Activated CD4-positive, CD25-positive, alpha-beta regulatory T cell (primary cell): ENCODE measurements at places on chromosomes 16 and 17.

GRCh38 chr16:1785846-1786170 lies 3.0 kb downstream of the NUBP2 start:
- no peak for DNase-seq

GRCh38 chr17:74768069-74768762 lies 7.9 kb downstream of the NAT9 start:
- no peak for DNase-seq

DNA sequence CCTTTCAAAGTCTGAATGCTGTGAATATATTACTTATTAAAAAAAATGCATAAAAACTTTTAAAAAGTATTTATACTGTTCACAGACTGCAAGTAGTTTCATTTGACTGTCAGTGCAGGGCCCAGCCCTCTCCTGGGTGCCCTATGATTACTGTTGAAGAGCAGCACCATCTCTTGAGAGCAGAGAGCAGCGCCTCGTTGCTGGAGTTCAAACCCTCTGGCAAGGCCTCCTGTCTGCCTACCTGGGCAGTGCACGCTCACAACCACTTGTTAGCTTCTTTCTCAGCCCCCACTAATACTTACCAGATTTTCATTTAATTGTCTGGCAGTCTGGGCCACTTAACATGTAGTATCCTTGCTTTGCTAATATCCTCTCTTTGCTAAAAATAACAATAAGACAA lies 233.4 kb downstream of the PHKB start:
- no peak for DNase-seq

DNA sequence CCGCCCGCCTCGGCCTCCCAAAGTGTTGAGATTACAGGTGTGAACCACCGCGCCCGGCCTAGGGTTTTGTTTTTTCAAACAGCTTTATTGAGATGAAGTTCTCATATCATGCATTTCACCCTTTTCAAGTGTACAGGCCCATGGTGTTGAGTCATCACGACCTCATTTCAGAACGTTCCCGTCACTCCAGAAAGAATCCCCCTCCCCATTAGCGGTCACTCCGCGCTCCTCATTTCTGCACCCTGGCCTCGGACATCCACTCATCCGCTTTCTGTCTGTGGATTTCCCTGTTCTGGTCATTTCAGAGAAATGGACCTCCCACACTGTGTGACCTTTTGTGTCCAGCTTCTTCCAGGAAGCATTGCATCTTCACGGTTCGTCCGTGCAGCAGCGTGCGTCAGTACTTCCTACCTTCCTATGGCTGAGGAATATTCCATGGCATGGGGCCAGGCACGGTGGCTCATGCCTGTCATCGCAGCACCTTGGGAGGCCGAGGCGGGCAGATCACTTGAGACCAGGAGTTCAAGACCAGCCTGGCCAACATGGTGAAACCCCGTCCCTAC lies 135.2 kb upstream of the GSE1 start:
- no peak for DNase-seq

DNA sequence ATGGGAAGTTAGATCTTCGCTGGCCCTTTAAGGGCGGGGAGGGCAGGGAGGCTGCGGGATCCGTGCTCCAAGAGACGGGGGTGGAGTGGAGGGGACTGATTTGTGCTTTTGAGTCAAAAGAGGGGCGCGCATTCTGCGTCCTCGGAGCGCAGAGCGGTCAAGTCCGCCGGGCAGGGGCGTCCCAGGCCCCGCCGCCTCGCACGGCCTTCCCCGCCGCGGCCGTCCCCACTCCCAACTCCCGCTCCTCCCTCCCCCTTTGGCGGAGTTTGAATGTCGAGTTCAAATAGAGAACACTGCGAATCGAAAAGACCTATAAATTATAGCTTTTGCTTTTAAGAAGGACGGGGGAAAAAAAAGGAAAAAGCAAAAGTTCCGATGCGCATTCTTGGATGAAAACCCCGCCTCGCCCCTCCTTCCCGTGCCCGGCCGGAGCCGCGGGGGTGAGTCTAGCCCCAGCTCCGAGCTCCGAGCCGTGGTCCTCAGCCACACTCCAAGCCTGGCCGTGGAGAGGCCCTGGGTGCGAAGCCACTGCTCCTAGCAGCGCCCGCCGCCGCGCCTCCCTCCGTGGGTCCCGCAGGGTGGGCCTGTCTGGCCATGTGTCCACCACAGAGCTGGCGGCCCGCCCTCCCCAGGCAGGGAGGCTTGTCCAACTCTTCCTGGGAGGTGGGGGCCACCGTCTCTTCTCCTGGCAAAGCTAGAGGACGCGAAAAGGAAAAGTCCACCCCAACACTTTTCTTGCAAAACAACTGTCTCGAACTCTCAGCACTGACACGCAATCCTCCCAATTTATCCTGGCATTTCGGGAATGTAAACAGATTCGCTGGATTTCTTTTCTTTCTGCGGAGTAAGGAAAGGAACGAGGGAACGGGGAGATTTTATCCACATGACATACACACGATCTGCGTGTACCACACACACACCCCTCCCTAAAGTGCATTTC lies 3.6 kb downstream of the CBX8 start:
- DNase-seq, result no peak

GRCh38 chr17:35373534-35373983 lies at the start of gene SLFN11:
Gene SLFN11, minus strand, starts transcription at chr17:35373621. Its CDS starts 9,814 bp downstream, at chr17:35363807.
- peak; percentile 28 for DNase-seq

DNA sequence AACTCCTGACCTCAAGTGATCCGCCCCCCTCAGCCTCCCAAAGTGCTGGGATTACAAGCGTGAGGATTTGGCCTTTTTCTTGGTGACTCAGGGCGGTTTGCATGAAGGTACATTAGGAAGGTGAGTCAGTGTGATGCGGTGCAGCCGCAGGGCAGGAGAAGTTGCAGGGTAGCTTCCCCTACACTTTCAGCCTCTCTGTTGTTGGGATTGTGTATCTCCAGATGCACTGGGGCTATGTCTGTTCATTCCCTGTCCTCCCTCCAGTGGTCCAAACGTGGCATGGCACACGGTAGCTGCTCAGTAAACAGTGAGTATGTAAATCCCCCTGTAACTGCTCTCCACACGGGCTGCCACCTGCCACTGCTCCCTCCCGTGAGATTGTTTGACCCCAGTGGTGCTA lies 109.1 kb upstream of the CDC42EP4 start:
- DNase-seq, result no peak

- DNase-seq, result no peak
These were observed 48.3 kb downstream of the SDK2 start for GRCh38 chr17:73595931-73596330.

GRCh38 chr17:35727635-35728034 lies 3.8 kb upstream of the RASL10B start:
- DNase-seq, result no peak

GRCh38 chr17:72706396-72706981 lies 386.0 kb downstream of the SLC39A11 start:
- no peak for DNase-seq

- DNase-seq, result no peak
These were observed 78.4 kb downstream of the ZNF778 start for GRCh38 chr16:89295915-89296314.

- no peak for DNase-seq
These were observed 496.9 kb upstream of the C16orf82 start for GRCh38 chr16:26569793-26570192.

DNA sequence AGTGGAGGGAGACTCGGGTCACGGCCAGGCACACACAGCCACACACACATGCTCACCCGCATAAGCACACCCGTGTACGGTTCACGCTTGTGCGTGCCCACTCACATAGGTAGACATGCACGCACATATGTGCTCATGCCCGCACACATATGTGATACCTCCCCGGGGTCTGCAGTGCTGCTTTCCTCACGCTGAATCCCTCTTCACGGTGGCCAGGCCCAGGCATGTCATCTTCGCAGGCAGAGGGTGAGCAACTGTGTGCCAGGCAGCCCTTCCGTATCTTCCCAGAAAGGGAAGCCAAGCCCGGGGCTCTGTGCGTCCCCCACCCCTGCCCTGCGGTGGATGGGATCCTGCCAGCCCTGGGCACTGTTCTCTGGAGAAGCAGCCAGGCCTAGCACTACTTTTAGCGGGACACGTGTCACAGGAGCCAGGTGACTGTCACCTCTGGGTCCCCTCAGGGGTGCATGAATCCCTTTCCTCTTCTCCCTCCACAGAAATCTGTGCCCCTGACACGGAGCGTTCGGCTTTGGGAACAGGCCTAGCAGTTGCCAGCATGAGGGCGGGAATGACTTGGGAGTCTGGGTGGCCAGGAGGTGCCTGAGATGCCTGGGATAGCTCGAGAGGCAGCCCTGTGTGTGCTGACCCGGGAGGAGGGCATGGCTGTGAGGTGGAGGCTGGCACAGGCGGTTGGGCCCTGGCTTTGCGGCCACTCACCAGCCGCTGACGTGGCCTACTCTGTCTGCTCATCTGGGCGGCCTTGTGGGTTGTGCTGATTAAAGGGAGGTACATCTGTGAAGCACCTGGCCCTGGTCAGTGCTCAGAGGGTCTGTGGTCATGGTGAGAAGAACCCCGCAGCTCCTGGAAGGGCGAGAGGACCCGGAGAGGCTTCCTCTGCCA lies 47.5 kb downstream of the BAIAP2 start:
- DNase-seq, result no peak

GRCh38 chr16:56608876-56609462 lies 585 bp downstream of the MT2A start:
- DNase-seq, result no peak

DNA sequence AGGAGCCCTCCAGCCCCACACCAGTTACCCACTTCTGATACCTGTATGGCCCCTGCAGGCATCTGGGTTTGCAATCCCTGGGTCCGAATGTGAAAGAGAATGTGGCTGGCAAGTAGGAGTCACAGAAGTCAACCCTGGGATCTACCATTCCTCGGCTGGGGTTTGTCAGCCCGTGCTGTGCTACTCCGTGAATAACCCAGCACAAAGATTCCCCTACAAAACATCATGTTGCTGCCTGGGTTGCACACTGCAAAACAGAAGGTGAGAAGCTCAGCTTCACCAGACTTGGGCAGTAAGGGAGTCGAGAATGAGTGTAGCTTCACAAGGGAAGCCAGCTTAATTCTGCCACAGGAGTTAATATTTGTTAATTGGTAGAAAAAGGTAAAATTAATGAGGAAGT lies 137.1 kb downstream of the ZFHX3 start:
- DNase-seq, result no peak

DNA sequence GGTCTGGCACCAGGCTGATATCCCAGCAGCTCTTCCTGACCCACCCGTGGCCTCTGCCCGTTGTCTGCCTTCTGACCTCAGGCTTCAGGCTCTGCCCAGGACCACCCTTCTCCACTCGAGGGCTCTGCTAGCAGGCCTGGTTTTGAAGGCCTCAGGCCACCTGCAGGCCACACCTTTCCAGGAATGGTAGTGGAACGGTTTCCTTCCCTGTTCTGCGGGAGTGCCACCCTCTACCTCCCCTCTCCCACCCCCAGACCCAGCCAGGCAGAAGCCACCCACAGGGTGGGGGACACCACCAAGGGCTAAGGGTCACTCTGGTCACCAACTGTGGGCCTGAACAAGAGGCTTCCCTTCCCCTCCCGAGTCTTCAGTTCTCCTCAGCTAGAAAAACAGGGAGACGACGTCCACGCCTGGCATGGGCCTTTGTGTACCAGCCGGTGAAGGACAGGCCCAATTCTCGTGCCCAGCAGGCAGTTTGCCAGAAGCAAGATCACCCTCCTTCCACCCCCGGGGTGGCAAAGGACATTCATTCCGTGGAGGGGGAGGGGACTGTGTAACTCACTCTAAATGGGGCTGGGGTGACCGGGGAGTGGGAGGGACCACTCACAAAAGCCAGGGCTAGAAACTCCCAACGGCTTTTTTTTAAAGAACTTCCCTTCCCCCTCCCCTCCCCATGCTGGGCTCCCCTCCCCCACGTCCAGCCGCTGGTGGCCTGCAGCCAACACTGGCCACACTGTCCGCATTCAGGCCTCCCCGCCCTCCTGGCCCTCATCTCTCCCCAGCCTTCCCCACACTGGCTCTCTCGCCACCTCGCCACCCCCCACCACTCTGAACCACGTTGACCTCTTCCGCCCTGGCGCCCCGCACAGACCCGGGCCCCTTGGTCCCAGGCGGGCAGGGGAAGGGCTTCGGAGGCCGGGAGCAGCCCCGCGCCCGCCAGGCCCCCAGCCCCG lies 7.7 kb downstream of the CBX4 start:
- no peak for DNase-seq

- DNase-seq, result no peak
These were observed 111.7 kb upstream of the COX10 start for GRCh38 chr17:13957636-13958035.

DNA sequence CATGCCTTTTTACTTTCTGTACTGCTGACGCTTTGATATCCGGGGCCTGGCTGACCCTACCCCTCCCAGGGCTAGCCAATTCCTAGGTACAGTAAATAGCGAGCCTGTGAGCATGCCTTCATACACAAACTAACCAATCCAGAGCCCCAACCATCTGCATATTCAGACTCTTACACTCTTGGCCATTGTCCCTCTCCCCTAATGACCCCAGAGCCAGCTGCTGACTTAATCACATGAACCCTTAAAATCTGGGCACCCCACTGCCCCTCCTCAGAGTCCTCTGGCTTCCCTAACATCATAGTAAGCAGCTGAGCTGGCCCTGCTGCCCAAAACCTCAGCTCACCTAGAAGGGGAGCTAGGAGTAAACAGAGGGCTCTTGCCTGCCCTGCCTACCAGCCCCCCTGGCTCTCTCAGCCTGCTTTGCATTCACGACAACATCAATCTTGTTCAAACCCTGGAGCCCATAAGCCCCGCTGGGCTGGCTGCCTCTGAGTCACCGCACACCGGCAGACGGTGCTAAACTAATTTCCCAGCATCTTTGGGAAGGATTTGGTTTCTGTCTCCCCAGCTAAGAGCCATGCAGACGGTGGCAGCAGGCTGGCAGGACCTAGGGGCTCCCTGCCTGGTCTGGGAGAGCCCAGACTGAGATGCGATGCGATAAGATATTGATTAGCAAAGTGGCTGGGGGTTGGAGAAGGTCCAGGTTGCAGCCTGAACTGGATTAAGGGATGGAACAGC lies 63.2 kb downstream of the CLEC19A start:
- DNase-seq, result no peak

DNA sequence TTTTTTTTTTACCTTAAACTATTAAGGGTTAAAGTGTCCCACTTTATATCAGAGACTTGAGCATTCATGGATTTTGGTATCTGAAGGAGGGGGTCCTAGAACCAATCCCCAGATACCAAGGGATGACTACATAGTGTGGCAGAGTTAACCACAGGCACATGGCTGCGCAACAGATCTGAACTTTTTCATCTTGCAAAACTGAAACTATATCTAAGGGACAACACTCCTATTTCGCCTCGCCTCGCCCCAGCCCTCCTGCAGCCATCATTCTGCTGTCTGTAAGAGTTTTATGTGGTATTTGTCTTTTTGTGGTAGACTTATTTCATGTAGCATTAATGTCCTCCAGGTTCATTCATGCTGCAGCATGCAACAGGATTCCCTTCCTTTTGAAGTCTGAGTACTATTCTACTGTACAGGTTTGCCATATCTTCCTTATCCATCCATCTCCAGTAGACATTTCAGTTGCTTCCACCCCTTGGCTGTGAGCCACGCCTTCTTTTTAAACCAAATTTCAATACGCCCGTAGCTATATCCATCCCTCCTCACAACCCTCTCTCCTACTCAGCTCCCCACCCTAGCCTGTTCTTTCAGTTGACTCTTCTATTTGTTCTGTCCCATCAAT lies 53.2 kb downstream of the AMFR start:
- DNase-seq, result no peak
